Memory B cell (primary cell): ENCODE measurements at places on chromosomes 2 and 18.

GRCh38 chr2:22897428-22897827 is 487.6 kb upstream of the KLHL29 start:
- DNase-seq = no peak

- no peak for DNase-seq
Measured at GRCh38 chr2:86272111-86272510, 65.3 kb downstream of the REEP1 start.

- no peak for DNase-seq
Measured at GRCh38 chr2:85400541-85401463, 9.4 kb downstream of the CAPG start.

DNA sequence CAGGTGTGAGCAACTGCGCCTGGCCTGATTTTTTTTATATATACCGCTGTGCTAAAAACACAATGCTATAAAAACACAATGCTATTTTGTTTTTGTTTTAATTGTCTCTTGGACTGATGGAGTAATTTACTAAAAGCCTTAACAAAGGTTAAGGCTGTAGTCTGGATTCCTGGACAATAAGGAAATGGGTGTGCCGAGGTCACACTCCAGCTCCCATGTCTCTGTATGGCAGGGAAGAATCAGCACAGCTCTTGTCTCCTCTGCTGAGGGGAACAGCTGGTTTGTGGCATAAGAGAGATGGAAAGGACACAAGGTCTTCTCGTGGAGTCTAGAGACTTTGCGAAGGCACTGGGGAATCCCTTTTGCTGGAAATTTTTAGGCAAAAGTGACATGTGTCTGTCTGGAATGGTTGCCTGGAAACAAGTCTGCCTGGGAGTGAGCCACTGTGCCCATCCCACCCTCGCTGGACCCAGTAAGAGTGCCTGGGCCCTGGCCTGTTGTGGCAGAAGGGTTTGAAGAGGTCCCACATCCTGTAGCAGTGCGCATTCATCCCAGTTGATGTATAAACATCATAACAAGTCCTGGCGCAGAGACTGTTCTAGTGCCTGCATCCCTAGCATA is 73.1 kb downstream of the MAPK4 start:
- DNase-seq = no peak
